ENCODE measurements at places on chromosomes 16 and 17. TPM values are rescaled to one million over a fixed set of nuclear protein-coding genes. Genes with fewer than 3 reads are reported as not detected.

Gene ZNF747
- 5.0 TPM for polyA plus RNA-seq

Gene CLUH
- 98.8 TPM for polyA plus RNA-seq

Gene OTOA
- not detected for polyA plus RNA-seq

Gene NPW
- 1.2 TPM for polyA plus RNA-seq

Gene CES2
- 20.3 TPM for polyA plus RNA-seq

Gene AANAT
- not detected for polyA plus RNA-seq

Gene SPATA32
- 0.09 TPM for polyA plus RNA-seq

Gene DLG4
- 16.1 TPM for polyA plus RNA-seq

Gene KCNJ18
- not detected for polyA plus RNA-seq

Gene AOC2
- polyA plus RNA-seq, result 1.7 TPM

Gene LGALS9
- polyA plus RNA-seq, result 1.3 TPM

Gene CPNE7
- 55.2 TPM for polyA plus RNA-seq

Gene CACNG3
- not detected for polyA plus RNA-seq

Gene MINK1
- 66.9 TPM for polyA plus RNA-seq

Gene SCARF1
- polyA plus RNA-seq, result 0.21 TPM

Gene HYDIN
- polyA plus RNA-seq, result 0.33 TPM

Gene USP31
- polyA plus RNA-seq, result 9.8 TPM

Gene POLG2
- 27.4 TPM for polyA plus RNA-seq

Gene KRT39
- not detected for polyA plus RNA-seq

Gene PRRT2
- 0.55 TPM for polyA plus RNA-seq

Gene WNT9B
- polyA plus RNA-seq, result 0.07 TPM

Gene NACA2
- polyA plus RNA-seq, result 0.70 TPM

Gene WFIKKN2
- polyA plus RNA-seq, result not detected

Gene ABCA9
- polyA plus RNA-seq, result 0.03 TPM

Gene CACNA1H
- 14.1 TPM for polyA plus RNA-seq

Gene TAC4
- not detected for polyA plus RNA-seq

Gene KRTAP2-2
- not detected for polyA plus RNA-seq

Gene RPH3AL
- polyA plus RNA-seq, result 20.0 TPM

Gene GCGR
- polyA plus RNA-seq, result 0.46 TPM

Gene HOXB9
- polyA plus RNA-seq, result 5.6 TPM

Gene PRSS36
- 0.75 TPM for polyA plus RNA-seq

Gene ASPHD1
- polyA plus RNA-seq, result 21.6 TPM

Gene EVPL
- 13.9 TPM for polyA plus RNA-seq

Gene RUNDC3A
- 0.48 TPM for polyA plus RNA-seq

Gene CDT1
- 17.0 TPM for polyA plus RNA-seq

Gene MYH2
- polyA plus RNA-seq, result not detected

Gene SLC12A3
- not detected for polyA plus RNA-seq

Gene DCAKD
- 18.7 TPM for polyA plus RNA-seq

Gene GH1
- polyA plus RNA-seq, result not detected

Measured in A549 (cell line).